ENCODE measurements at places on chromosomes 11 and 22. TPM values are rescaled to one million over a fixed set of nuclear protein-coding genes. Genes with fewer than 3 reads are reported as not detected.
A peak's percentile ranks its signal among the peaks of the same experiment; 100 is the strongest.

The KCTD17 gene
- total RNA-seq: 36.3 TPM

The CRY2 gene
- 22.7 TPM for total RNA-seq

The DCDC1 gene
- total RNA-seq: not detected

The FAM180B gene
- not detected for total RNA-seq

The KRTAP5-8 gene
- not detected for total RNA-seq

The IL17REL gene
- total RNA-seq: not detected

The EFCAB6 gene
- not detected for total RNA-seq

The TMEM86A gene
- total RNA-seq: 2.4 TPM

DNA sequence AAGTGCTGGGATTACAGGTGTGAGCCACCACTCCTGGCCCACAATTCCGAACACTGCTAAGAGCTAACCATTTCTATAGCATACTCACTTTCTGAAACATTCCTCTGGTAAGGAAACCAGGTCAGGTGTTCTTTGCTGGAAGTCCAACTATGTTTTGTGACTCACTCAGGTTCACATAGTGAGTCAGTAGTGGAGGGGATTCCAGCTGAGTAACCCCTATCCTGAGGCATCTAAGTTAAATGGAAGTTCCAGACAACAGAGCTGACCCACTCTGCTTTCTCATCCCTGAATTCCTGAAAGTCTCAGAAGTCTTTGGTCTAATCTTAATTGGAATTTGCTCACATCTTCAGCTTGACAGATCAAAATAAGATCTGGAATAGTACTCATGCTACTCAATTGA, 3.0 kb upstream of the CHRNA10 start:
- no peak for DNase-seq
- peaks cover 69% of the 10 kb centered on the region for H3K36me3 ChIP-seq
- H3K27ac ChIP-seq: no peak overlapping the region

- H3K4me1 ChIP-seq: peaks cover 66% of the 10 kb centered on the region
- peak overlapping the region; percentile 94 for H3K4me3 ChIP-seq
- peaks cover 35% of the 10 kb centered on the region for H3K36me3 ChIP-seq
- H3K27me3 ChIP-seq: no peaks in the 10 kb centered on the region
- peak overlapping the region; percentile 93 for H3K27ac ChIP-seq
Observed at GRCh38 chr11:71452199-71453036, 585 bp upstream of the NADSYN1 start.

GRCh38 chr11:5899534-5899933, 6.5 kb downstream of the OR52E5 start:
- no peaks in the 10 kb centered on the region for H3K36me3 ChIP-seq
- no peak overlapping the region for H3K27ac ChIP-seq
- H3K4me1 ChIP-seq: no peaks in the 10 kb centered on the region
- H3K27me3 ChIP-seq: no peaks in the 10 kb centered on the region
- DNase-seq: no peak

GRCh38 chr11:75468534-75469340, 35.7 kb upstream of the KLHL35 start:
- H3K4me1 ChIP-seq: no peaks in the 10 kb centered on the region
- H3K36me3 ChIP-seq: peaks cover 9% of the 10 kb centered on the region
- H3K27me3 ChIP-seq: no peaks in the 10 kb centered on the region
- no peak overlapping the region for H3K4me3 ChIP-seq
- no peak for DNase-seq
- no peak overlapping the region for H3K27ac ChIP-seq

DNA sequence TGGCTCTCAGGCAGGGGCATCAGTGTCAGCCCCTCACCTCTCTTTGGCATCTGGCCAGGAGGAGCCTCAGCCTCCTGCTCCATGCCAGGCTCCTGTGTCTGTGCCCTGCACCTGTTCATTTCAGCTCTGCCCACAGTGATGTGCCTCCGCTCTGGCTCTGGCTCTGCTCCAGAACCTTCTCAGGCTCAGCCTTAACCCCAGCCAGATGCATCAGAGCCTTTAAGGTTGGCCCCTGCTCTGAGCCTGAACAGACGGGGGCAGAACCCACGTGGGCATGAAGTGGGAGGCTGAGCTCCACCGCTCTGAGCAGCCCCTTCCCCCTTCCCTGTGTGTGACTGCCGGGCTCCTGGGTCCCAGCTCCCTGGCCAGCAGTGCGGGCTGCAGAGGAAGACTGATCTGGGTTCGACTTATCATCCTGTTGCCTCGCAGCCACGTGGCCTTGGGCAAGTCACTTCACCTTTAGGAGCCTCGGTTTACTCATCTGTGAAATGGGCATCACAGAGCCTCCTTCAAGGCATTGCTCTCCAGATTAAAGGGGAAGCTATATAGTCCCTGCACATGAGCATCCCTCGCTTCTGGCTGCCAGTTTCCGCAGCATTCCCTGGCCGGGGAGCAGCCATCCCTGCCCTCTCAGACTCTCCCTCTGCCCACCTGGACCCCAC, 44.7 kb upstream of the RTL6 start:
- peaks cover 16% of the 10 kb centered on the region for H3K27me3 ChIP-seq
- H3K4me1 ChIP-seq: no peaks in the 10 kb centered on the region
- no peak for DNase-seq
- no peak overlapping the region for H3K4me3 ChIP-seq
- no peaks in the 10 kb centered on the region for H3K36me3 ChIP-seq

- no peak for DNase-seq
- H3K27ac ChIP-seq: no peak overlapping the region
- H3K4me1 ChIP-seq: no peaks in the 10 kb centered on the region
- no peak overlapping the region for H3K4me3 ChIP-seq
- H3K36me3 ChIP-seq: peaks cover 4% of the 10 kb centered on the region
Observed at GRCh38 chr22:37032134-37032534, 12.6 kb downstream of the MPST start.

GRCh38 chr22:17269224-17269606, 50.0 kb upstream of the ADA2 start:
- no peak for DNase-seq
- H3K4me1 ChIP-seq: peaks cover 20% of the 10 kb centered on the region
- no peak overlapping the region for H3K4me3 ChIP-seq
- no peak overlapping the region for H3K27ac ChIP-seq
- H3K36me3 ChIP-seq: no peaks in the 10 kb centered on the region

DNA sequence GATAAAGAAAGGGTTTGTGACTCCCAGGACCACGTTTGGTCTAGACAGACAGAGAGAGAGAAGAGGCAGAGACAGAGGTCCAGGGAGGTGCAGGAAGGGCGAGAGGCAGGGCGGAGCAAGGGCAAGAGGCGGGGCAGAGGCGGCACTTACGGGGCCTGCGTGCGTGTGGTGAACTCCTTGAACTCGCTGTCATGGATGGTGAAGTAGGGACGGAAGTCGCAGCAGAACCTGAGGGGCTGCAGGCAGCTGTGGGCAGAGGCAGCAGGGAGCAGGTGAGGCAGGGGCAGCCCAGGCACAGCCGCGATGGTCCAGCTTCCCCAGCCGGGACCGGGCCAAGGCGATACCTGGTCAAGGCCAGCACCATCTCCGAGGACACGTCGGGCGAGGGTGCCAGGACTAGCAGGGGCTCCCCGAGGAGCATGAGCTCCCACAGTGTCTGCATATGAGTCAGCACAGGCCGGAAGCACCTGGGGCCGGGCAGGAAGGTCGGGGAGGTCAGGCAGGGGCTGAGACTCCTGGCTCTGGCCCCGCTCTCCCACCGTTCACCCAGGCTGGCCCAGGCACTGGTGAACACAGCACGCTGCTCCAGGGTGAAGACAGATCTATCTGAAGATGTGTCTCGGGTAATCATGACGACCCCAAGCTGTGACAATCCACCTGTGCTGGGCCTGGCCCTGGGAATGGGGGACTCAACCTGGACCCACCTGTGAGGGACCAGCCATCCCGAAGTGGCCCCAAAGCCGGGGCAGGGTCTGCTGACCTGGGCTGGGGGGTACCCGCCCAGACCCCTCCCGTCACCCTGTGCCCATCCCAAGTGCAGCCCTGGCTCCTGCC, 7.2 kb upstream of the PLXNB2 start:
- H3K36me3 ChIP-seq: no peaks in the 10 kb centered on the region
- peaks cover 20% of the 10 kb centered on the region for H3K4me1 ChIP-seq
- DNase-seq: peak; percentile 86
- peak overlapping the region; percentile 72 for H3K4me3 ChIP-seq
- no peaks in the 10 kb centered on the region for H3K27me3 ChIP-seq
- H3K27ac ChIP-seq: peak overlapping the region; percentile 77

DNA sequence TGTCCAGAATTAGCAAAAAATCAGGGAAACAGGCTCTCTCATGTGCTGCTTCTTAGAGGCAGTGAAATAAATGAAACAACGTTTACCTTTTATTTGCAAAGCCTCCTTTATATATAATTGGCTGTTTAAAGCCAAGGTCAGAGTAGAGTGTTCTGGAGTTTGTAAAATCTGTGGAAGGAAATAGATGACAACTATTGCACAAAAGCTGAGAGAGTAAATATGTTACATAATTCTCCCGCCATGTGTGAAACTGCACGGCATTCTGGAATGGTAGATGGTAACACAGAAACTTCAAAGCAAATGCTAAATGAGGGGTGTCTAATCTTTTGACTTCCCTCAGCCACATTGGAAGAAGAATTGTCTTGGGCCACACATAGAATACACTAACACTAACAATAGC, 51.5 kb upstream of the FGF3 start:
- H3K36me3 ChIP-seq: no peaks in the 10 kb centered on the region
- DNase-seq: no peak

GRCh38 chr11:109680127-109680526, 258.1 kb downstream of the C11orf87 start:
- no peak overlapping the region for H3K4me3 ChIP-seq
- H3K36me3 ChIP-seq: no peaks in the 10 kb centered on the region
- no peak for DNase-seq
- H3K4me1 ChIP-seq: no peaks in the 10 kb centered on the region
- H3K27me3 ChIP-seq: no peaks in the 10 kb centered on the region

- no peak for DNase-seq
- no peak overlapping the region for H3K27ac ChIP-seq
- H3K4me1 ChIP-seq: peaks cover 41% of the 10 kb centered on the region
- H3K4me3 ChIP-seq: no peak overlapping the region
- peaks cover 76% of the 10 kb centered on the region for H3K36me3 ChIP-seq
Observed at GRCh38 chr11:102429691-102430090, 22.9 kb downstream of the TMEM123 start.

GRCh38 chr11:83272627-83273026, 13.5 kb downstream of the CCDC90B start:
- H3K27ac ChIP-seq: no peak overlapping the region
- H3K27me3 ChIP-seq: no peaks in the 10 kb centered on the region
- no peak for DNase-seq
- H3K36me3 ChIP-seq: peaks cover 58% of the 10 kb centered on the region

DNA sequence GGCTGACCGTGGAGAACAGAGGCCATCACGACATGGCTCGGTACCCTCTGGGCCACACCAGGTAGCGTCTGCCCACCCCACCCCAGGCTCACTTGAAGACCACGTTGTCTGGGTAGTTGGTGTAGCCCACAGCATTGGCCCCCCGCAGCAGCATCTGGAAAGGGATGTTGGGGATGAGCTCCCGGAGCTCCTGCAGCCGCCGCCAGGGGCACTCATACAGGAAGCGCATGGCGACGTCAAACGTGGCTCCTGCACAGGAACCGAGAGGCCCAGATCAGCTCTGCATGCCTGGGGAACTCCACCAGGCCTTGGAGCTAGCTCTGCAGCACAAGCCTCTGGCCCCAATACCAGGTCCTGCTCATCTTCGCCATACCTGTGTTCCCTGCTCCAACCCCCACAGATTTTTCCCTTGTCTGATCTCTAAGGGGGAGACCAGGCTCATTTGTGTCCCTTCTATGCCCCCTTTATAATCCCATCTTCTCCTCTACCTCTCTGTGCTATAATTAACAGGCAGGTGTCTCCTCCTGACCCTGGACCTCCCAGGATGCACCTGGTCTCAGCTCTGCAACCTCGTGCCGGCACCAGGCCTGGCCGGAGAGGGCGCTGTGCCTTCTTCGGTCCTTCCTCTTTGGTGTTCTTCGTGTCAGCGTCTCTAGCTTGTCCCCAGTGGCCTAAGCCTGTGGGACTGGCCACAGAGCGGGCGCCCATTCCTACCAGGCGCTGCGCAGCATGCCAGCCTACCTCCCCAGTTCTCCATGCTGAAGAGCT, 5.0 kb upstream of the LRFN4 start:
- H3K27ac ChIP-seq: peak overlapping the region; percentile 62
- no peak overlapping the region for H3K4me3 ChIP-seq
- DNase-seq: peak; percentile 51
- peaks cover 30% of the 10 kb centered on the region for H3K4me1 ChIP-seq

DNA sequence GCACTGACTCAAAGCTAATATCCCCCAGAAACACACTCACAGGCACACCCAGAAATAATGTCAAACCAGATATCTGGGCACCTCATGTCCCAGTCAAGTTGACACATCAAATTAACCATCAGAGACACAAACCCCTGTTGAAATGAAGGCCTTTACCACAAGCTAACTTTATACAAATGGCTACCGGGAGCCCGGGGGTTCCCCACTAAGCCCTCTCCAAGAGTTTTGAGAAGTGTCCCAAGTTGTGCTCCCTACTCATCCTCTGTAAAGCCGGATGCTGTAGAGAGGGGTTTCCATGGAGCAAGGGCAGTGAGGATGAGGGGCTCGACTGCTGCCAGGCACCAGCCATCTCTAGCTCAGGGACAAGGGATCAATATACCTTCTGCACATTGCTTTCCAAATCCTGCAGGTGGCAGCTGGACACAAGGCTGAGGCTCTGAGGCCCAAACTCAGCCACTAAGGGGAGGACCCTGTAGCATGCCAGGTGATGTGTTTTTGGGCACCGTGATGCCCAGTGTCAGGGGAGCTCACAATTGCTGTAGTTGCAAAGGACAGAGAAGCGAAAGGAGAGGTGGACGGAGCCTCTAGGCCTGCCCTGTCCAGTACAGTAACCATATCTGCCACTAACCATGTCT, 145.7 kb downstream of the TTC17 start:
- H3K36me3 ChIP-seq: no peaks in the 10 kb centered on the region
- no peak for DNase-seq
- peaks cover 13% of the 10 kb centered on the region for H3K4me1 ChIP-seq
- peaks cover 11% of the 10 kb centered on the region for H3K27me3 ChIP-seq
- H3K4me3 ChIP-seq: no peak overlapping the region

DNA sequence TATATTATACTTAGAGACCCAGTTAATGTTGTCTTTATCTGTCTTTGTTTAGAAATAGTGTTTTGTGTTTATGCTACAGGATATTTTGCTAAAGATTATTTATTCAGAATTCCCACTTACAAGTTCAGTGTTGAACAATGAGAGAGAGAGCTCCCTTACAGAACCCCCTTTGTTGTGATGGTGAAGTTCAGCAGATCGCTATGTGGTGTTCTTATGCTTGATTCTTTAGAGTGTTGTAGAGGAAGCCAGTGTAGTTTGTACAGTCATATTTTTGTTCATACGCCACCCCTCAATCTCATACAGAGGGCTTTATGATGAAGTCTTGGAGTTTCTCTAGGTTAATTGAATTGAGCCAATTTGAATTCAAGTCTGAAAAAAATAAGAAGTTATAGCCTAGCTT, 150.2 kb downstream of the TMEM135 start:
- no peaks in the 10 kb centered on the region for H3K4me1 ChIP-seq
- no peak for DNase-seq
- no peak overlapping the region for H3K4me3 ChIP-seq

- peaks cover 51% of the 10 kb centered on the region for H3K4me1 ChIP-seq
- peak overlapping the region; percentile 85 for H3K4me3 ChIP-seq
- DNase-seq: peak; percentile 47
- H3K27me3 ChIP-seq: no peaks in the 10 kb centered on the region
- peak overlapping the region; percentile 91 for H3K27ac ChIP-seq
Observed at GRCh38 chr11:78138694-78139421, 568 bp downstream of the ALG8 start.

- peak; percentile 77 for DNase-seq
- H3K27ac ChIP-seq: no peak overlapping the region
- peak overlapping the region; percentile 21 for H3K4me3 ChIP-seq
- no peaks in the 10 kb centered on the region for H3K27me3 ChIP-seq
Observed at GRCh38 chr22:50252082-50253045, 1.3 kb upstream of the HDAC10 start.
